Cardiac septum (tissue), 1 donor: ENCODE measurements at places on chromosomes 2 and 18. TPM values are rescaled to one million over a fixed set of nuclear protein-coding genes. Genes with fewer than 3 reads are reported as not detected.

The CAVIN2 gene
- total RNA-seq: 145 TPM

The LYG2 gene
- not detected for total RNA-seq

The SPP2 gene
- total RNA-seq: not detected

The FAM110C gene
- total RNA-seq: 4.0 TPM
